ENCODE measurements at places on chromosomes 16 and 17. TPM values are rescaled to one million over a fixed set of nuclear protein-coding genes. Genes with fewer than 3 reads are reported as not detected.
A peak's percentile ranks its signal among the peaks of the same experiment; 100 is the strongest.

Gene RRAD
- 1.3 TPM for total RNA-seq

Gene TMC5
- total RNA-seq: not detected

Gene CDRT15L2
- total RNA-seq: not detected

DNA sequence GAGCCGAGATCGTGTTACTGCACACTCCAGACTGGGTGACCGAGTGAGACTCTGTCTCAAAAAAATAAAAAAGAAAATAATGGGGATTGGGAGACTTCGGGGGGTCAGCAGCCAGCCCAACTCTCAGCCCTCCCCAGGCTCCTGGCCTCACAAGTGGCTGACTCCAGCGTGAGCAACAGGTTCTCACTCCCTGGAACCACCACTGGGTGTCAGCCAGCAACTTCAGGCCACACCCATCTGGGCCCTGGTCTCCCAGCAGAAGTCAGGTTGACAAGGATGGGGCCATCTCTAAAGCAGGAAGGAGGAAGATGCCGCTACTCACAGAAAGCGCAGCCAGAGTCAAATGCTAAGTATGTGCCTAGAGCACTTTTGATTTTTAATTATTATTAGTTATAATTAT, 139.4 kb downstream of the C16orf78 start:
- no peaks in the 10 kb centered on the region for H3K27me3 ChIP-seq
- no peak for DNase-seq
- H3K4me1 ChIP-seq: no peaks in the 10 kb centered on the region

- H3K27me3 ChIP-seq: no peaks in the 10 kb centered on the region
- no peak overlapping the region for H3K27ac ChIP-seq
- no peak for DNase-seq
- no peak overlapping the region for H3K4me3 ChIP-seq
- no peaks in the 10 kb centered on the region for H3K36me3 ChIP-seq
Measured at GRCh38 chr16:3997231-3997841, 116.8 kb upstream of the CREBBP start.

- H3K4me3 ChIP-seq: no peak overlapping the region
- H3K27ac ChIP-seq: no peak overlapping the region
- H3K4me1 ChIP-seq: peaks cover 1% of the 10 kb centered on the region
- peaks cover 15% of the 10 kb centered on the region for H3K27me3 ChIP-seq
- DNase-seq: no peak
Measured at GRCh38 chr16:69100071-69100691, 5.3 kb upstream of the HAS3 start.

GRCh38 chr17:6528557-6528956, 27.8 kb downstream of the PITPNM3 start:
- H3K36me3 ChIP-seq: no peaks in the 10 kb centered on the region
- H3K27me3 ChIP-seq: peaks cover 3% of the 10 kb centered on the region
- no peak for DNase-seq
- no peaks in the 10 kb centered on the region for H3K4me1 ChIP-seq
- no peak overlapping the region for H3K27ac ChIP-seq

- H3K27ac ChIP-seq: peak overlapping the region; percentile 90
- H3K27me3 ChIP-seq: no peaks in the 10 kb centered on the region
- H3K36me3 ChIP-seq: peaks cover 2% of the 10 kb centered on the region
- H3K4me1 ChIP-seq: peaks cover 32% of the 10 kb centered on the region
- peak overlapping the region; percentile 85 for H3K4me3 ChIP-seq
- DNase-seq: no peak
Measured at GRCh38 chr16:30562021-30562420, 3.8 kb upstream of the ZNF764 start.

- peaks cover 26% of the 10 kb centered on the region for H3K27me3 ChIP-seq
- peaks cover 17% of the 10 kb centered on the region for H3K4me1 ChIP-seq
- H3K27ac ChIP-seq: peak overlapping the region; percentile 93
- no peaks in the 10 kb centered on the region for H3K36me3 ChIP-seq
- peak overlapping the region; percentile 99 for H3K4me3 ChIP-seq
Measured at GRCh38 chr17:47324224-47325020, 667 bp downstream of the EFCAB13 start.

- peaks cover 26% of the 10 kb centered on the region for H3K27me3 ChIP-seq
- no peaks in the 10 kb centered on the region for H3K36me3 ChIP-seq
- H3K4me3 ChIP-seq: no peak overlapping the region
- DNase-seq: no peak
- H3K27ac ChIP-seq: no peak overlapping the region
- peaks cover 2% of the 10 kb centered on the region for H3K4me1 ChIP-seq
Measured at GRCh38 chr17:964876-965275, 14.7 kb downstream of the NXN start.
